EH (cell line): ENCODE measurements at places on chromosomes 2 and 18.

DNA sequence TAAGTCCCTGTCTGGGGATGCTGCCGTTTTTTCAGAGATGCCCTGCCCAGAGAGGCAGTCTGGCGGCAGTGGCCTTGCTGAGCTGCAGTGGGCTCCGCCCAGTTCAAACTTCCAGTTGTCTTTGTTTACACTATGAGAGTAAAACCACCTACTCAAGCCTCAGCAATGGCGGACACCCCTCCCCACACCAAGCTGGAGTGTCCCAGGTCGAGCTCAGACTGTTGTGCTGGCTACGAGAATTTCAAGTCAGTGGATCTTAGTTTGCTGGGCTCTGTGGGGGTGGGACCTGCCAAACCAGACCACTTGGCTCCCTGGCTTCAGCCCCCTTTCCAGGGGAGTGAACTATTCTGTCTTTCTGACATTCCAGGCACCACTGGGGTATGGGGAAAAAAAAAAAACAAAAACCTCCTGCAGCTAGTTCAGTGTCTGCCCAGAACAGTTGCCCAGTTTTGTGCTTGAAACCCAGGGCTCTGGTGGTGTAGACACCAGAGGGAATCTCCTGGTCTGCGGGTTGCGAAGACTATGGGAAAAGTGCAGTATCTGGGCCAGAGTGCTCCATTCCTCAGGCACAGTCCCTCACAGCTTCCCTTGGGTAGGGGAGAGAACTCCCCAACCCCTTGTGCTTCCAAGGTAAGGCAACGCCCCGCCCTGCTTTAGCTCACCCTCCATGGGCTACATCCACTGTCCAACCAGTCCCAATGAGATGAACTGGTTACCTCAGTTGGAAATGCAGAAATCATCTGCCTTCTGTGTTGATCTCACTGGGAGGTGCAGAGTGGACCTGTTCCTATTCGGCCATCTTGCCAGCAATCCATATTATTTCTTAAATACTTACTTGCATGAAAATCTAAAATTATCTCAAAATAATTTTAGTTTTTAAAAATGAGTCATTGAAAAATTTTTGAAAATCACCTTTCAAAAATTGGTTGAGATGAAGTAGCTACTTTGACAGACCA is 338.0 kb downstream of the OSR1 start:
- DNase-seq: no peak

DNA sequence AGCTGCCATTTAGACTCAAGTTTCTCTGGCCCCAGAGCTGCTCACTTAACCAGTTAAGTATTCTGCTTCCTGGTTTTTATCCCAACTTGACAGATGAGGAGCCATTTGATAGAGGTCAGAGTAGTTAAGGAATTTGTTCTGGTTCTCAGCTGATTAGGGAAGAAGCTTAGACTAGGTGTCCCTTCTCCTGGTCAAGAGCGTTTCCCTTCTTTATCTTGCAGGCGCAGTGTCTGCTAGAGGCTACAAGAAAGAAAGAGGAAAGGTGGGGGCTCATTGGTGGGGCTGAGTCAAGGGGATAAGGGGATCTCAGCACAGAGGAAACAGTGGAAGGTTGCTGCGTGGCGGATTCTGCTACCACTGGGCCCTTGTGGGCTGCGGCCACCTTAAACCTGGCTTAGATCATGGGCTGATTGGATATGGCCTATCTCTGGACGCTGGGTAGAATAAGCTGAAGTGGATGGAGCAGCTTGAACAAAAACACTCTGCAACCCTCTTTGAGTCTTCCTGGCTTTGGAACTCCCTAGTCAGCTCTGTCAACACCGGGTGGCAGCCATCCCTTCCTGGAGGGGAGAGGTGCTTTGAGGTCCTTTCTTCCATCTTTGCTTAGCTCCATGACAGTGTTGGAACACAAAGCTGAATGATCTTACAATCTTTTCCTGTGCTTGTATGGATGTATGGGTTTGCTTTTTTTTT is 70.8 kb downstream of the QPCT start:
- DNase-seq: peak; percentile 73

DNA sequence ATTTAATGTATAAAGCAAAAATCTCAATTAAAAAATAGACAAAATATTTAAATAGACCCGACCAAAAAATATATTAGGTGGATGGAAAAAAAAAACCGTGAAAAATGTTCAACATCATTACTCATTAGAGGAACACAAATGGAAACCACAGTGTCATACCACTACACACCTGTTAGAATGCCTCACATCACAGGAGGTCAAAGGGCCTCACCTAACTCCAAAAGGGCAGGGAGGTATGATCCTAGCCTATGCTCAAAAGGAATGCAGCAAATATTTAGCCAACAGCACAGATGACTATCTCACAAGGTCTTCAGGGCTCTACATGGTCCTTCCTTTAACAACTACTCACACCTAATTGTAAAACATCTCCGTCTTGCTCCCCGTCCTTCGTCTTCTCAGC is 185.5 kb upstream of the SETBP1 start:
- DNase-seq: no peak

DNA sequence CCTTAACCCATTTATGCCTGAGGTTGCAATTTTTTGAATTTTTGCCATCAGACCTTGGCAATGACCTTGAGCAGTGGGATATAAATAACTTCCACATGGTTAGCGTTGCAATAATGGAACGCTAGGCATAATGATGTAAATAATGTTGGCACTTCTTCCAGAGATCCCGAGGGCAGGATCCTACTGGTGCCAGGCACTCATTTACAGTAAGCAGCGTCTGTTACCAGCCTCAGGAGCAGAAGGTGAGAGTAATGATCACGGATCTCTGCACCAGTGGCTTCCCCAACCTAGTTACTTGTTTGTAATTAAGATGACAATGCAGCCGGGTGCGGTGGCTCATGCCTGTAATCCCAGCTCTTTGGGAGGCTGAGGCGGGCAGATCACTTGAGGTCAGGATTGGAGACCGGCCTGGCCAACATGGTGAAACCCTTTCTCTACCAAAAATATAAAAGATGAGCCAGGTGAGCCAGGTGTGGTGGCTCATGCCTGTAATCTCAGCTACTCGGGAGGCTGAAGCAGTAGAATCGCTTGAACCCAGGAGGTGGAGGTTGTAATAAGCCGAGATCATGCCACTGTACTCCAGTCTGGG is 41.9 kb downstream of the CPO start:
- no peak for DNase-seq

DNA sequence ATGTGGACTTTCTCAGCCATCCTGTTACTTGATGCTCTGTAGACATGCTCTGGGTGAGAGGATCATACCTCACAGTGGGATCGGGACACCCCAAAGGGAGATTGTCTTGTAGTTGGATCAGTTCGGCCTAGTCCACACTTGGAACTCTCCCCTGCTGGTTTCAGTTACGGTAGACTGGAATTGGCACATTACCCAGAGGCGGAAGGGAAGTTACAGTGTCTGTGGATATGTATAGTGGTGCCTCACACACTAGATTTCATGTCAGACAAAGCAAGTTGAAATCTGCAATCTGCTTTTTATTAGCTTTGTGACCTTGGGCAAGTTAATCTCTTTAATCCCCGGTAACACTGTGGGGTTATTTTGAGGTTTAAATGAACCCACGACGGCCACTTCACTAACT is 16.2 kb upstream of the CTAGE1 start:
- peak; percentile 64 for DNase-seq

DNA sequence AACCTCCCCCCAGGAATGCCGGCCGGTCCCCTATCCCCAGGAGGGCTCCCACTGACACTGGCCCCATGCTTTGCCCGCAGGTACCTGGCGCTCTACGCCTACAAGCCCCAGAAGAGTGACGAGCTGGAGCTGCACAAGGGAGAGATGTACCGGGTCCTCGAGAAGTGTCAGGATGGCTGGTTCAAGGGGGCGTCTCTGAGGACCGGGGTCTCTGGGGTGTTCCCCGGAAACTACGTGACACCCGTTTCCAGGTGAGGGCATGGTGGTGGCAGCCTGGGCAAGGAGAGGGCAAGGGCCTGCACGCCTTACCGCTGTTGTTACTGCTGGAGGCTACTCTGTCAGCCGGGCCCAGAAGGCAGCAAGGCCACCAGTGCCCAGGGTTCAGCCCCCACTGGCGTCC is 181.3 kb downstream of the SEPTIN10 start:
- DNase-seq: no peak

- DNase-seq: no peak
These were observed 550.9 kb downstream of the ADCYAP1 start for GRCh38 chr18:1455605-1456004.

GRCh38 chr2:39306626-39307025 is 62.9 kb upstream of the CDKL4 start:
- no peak for DNase-seq

DNA sequence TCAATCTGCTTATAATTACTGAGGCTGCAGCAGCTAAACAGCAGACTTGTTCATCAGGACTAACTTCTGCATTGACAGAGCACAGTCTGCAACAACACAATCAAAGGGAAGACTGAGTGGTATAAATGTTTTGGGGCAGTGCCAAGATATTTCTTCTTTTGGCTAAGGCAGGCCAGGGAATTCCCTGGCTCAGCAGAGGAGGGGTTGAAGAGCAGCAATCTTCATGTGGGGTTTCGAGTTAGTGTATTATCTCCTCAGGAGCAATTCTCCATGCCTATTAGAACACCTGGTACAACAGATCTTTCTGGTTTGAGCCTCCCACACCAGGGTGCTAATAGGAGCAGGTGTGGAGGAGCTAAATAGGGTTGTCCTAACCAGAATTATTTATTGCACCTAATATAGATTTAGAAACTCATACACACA is 103.0 kb upstream of the STK17B start:
- DNase-seq: peak; percentile 68

DNA sequence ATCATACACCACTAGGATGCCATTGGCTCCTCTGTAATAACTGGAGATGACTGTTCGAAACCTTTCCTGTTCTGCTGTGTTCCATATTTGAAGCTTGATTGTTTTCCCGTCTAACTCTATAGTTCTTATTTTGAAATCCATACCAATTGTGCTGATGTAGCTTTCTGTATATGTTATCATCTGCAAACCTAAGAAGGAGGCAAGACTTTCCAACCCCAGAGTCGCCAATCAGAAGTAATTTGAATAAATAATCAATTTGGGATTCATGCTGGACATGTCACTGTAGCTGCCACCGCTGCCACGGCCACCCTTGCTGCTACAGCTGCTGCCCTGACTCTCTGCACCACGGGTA is 20.7 kb downstream of the STAT1 start:
- DNase-seq: no peak

DNA sequence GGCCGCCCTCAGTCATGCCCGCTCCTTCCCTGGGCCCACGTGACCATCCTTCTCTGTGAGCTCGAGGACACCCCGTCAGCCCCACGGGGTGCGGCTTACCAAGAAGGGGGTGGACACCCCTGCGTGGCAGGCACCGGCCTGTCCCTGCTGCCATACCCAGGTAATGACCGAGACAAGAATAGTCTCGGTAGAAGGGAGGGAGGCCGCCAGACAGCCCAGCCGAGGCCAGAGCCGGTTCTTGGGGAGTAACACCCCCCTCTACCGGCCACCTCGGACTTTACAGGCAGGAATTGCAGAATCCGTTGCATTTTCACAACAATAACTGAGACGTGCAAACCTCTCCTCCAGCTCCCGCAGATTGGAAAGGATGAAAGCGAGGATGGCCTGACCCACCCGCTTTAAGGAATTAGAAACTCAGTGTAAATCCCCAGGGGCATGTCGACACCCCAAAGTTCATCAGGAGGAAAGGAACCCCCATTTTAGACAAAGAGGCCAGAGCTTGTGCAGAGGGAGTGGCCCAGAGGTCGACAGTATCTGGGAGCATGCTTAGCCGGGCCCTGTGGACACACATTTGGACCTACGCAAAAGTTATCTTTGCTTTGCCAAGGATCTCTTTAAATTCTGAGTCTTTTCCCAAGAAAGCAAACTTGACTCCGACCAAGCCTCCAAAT is 60.1 kb upstream of the GLI2 start:
- peak; percentile 64 for DNase-seq

GRCh38 chr2:22377268-22377667 is 1007.7 kb upstream of the KLHL29 start:
- DNase-seq: no peak

- DNase-seq: peak; percentile 64
These were observed 284.5 kb upstream of the EPAS1 start for GRCh38 chr2:46012618-46013240.

GRCh38 chr2:152022090-152022489 is 76.8 kb downstream of the CACNB4 start:
- no peak for DNase-seq

GRCh38 chr2:120860579-120860922 is 124.9 kb downstream of the GLI2 start:
- no peak for DNase-seq

DNA sequence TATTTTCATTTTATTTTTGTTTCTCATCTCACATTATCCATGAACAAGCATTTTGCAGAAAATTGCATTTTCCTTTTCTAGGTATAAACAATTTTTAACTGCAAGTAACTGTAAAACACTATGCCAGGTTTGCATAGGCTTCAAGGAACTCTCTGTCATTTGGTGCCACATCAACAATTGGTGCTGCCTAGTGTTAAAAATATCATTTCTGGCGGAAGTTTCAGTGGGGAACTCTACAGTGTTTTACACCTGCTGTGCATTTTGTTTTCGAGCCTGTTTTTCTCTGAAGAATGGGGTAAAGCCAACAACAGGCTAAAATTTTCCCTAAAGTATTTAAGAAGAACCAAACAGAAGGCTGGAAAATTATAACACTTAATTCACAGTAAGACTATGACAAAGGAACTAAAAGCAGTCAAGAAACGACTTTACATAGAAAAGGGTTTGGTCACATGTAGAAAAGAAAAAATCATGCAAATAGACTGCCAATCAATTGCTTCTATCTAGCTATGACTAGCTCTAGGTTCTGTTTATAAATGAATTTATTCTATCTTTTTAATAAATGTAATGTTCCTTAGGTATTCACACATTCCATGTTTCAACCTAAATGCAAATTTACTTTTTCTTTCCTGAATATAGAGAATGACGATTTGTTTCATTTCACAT is 21.4 kb upstream of the FRZB start:
- DNase-seq: no peak

DNA sequence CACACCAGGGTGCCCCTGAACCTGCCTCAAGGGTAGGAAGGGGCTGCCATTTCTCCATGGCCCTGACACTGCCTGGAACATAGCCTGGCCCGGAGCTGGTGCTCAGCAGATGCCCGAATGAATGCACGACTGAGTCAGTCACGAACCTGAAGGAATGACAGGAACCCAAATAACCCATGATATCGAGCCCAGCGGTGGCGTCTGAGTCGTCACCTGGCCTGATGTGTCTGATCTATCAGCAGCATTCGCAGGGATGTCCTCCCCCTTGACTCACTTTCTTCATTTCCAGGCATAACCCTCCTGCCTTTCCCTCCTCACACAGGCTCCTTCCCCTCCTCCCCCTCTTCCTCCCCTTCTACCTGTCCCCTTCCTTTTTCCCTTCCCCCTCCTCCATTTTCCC is 52.1 kb upstream of the SMAD7 start:
- no peak for DNase-seq

GRCh38 chr18:62346333-62347088 is 21.4 kb downstream of the TNFRSF11A start:
- DNase-seq: no peak
